ENCODE measurements at places on chromosomes 1 and 21. TPM values are rescaled to one million over a fixed set of nuclear protein-coding genes. Genes with fewer than 3 reads are reported as not detected.

CYYR1 gene
- total RNA-seq, result not detected

ABCG1 gene
- total RNA-seq, result 5.4 TPM

TMEM269 gene
- not detected for total RNA-seq

CELA2A gene
- not detected for total RNA-seq

CCDC17 gene
- 1.3 TPM for total RNA-seq

SLC5A3 gene
- 26.6 TPM for total RNA-seq

KCNQ4 gene
- 0.17 TPM for total RNA-seq

RAB3B gene
- total RNA-seq, result 0.17 TPM

KRTAP13-4 gene
- not detected for total RNA-seq

IFI44L gene
- total RNA-seq, result 1.3 TPM

SYT6 gene
- total RNA-seq, result not detected

MFSD2A gene
- total RNA-seq, result 24.0 TPM

UBE2U gene
- not detected for total RNA-seq

KPRP gene
- total RNA-seq, result not detected

CFAP298 gene
- total RNA-seq, result 49.7 TPM

NUDT4B gene
- 0.44 TPM for total RNA-seq

OR2T1 gene
- not detected for total RNA-seq
